ENCODE measurements at places on chromosomes 4 and X.
A peak's percentile ranks its signal among the peaks of the same experiment; 100 is the strongest.

- no peak for DNase-seq
These were observed 86.5 kb upstream of the KLF3 start for GRCh38 chr4:38577462-38577861.

DNA sequence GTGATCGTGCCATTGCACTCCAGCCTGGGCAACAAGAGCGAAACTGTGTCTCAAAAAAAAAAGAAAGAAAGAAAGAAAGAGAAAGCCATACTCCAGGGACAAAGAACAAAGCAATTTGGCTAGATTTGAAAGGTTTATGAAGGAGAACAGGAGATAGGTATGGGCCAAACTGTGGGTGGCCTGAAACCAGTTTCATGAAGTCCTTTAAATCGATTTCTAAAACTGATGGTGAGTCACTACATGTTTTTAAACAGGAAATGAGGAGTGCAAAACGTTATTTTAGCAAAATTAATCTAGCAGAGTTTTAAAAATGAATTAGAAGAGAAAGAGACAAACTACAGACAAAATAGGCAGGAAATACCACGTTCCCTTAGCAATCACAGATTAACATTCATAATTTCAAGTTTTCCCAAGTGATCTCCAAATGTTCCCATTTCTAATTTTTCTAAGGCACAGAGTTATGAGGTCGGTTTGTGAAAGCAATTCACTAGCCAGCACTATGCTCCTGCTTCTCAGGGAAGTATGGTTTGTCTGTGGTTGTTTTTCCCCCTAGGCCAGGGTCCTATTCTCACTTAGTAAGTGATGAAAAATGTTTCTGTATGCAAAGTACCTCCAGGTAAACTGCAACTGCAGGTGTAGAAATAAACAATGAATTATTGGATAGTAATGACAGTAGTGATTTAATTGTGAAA lies 190.6 kb downstream of the PPP3CA start:
- no peak for DNase-seq

DNA sequence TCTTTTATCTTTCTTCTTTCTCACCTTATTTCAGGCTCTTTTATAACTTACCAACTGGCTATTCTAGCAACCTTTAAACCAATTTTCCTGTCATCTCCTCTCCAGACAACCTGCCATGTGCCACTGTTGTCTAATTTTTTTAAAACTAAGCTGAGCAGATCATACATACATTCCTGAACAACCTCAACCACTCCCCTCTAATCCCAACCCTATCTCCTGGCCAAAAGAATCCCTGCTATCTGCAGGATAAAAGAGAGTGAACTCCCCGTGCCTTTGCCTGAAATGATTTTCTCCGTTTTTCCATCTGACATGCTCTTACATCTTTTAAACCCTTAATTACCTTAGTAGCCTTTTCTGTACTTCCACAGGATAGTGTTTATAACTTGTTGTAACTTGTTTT lies 35.5 kb downstream of the DCUN1D4 start:
- no peak for DNase-seq

GRCh38 chrX:149515954-149516602 lies 11.0 kb upstream of the IDS start:
- no peak for DNase-seq

DNA sequence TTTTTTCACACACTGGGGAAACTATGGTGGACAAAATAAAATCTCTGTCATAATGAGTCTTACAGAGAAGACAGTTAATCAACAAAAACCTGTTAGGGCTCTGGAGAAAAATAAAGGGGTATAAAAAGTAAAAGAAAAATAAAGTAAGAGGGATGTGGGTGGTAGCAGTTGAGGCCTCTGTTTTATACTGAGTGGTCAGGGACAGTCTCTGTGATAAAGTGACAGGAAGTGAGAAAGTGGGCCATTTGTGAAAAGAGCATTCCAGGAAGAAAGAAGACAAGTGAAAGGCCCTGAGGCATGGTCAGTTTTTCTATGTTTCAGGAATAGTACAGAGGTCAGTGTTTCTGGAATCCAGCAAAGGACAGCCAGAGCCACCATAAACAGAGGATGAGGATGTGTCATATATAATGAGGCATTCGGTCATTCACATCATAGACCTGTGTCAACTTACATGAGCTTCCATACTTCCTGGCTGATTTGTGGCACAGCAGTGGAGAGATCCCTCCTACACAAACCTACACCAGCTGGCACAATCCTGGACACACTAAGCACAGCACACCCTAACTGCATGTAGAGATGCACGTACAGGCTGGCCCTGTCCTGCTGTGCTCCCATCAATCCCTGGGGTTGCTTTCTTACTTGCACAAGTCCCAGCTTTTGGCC lies 64.4 kb upstream of the NAP1L5 start:
- no peak for DNase-seq

- DNase-seq: no peak
These were observed 2.5 kb downstream of the PGRMC1 start for GRCh38 chrX:119238557-119238956.

DNA sequence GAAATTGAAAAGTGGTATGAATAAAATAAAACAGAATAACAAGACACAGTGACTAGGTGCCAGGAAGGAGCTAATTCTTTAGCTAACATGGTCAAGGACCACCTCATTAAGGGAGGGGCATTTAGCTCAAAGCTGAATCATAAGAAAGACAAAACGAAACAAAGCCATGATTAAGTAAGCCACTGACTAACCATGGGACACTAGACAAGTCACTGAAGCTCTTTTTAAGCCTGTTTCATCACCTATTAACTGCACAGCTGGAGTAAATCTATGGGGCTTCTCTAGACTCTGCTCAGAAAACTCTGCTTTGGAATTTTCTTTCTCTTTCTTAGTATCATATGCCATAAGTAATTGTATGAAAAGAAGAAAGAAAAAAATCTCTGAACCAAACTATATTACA lies 49.8 kb upstream of the C1QTNF7 start:
- no peak for DNase-seq

- DNase-seq: no peak
These were observed 81.8 kb downstream of the GLUD2 start for GRCh38 chrX:121128925-121129877.

GRCh38 chr4:101400096-101400495 lies 52.8 kb upstream of the PPP3CA start:
- DNase-seq: no peak

GRCh38 chr4:104677116-104677515 lies 182.4 kb upstream of the CXXC4 start:
- peak; percentile 2 for DNase-seq
